ENCODE measurements at places on chromosomes 7 and 10.

- DNase-seq: no peak
Measured at GRCh38 chr7:129969881-129970446, 17.2 kb upstream of the UBE2H start.

- DNase-seq: no peak
Measured at GRCh38 chr10:132109341-132110110, 43.8 kb downstream of the JAKMIP3 start.

GRCh38 chr10:124552691-124553276, 91.2 kb downstream of the LHPP start:
- DNase-seq: no peak

GRCh38 chr7:31688372-31688771, 1.4 kb downstream of the PPP1R17 start:
- DNase-seq: no peak

DNA sequence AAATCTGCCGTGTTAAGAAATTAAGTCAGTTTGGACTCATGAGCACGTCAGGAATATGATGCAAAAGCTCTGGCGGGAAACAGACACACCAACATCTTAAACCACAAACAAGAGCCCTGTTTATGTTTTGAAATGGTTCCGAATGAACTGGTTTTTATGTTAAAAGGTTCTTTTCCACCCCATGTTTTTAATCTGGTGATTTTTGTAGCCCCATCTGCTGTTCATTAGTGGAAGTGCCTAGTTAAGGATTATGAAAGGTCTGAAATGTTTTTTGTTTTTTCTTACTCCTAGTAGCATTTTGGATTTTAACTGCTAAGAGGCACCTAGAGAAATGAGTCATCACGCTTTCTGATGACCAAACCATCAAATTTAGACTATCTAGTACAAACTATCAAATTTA, 404.1 kb upstream of the MKI67 start:
- DNase-seq: no peak

DNA sequence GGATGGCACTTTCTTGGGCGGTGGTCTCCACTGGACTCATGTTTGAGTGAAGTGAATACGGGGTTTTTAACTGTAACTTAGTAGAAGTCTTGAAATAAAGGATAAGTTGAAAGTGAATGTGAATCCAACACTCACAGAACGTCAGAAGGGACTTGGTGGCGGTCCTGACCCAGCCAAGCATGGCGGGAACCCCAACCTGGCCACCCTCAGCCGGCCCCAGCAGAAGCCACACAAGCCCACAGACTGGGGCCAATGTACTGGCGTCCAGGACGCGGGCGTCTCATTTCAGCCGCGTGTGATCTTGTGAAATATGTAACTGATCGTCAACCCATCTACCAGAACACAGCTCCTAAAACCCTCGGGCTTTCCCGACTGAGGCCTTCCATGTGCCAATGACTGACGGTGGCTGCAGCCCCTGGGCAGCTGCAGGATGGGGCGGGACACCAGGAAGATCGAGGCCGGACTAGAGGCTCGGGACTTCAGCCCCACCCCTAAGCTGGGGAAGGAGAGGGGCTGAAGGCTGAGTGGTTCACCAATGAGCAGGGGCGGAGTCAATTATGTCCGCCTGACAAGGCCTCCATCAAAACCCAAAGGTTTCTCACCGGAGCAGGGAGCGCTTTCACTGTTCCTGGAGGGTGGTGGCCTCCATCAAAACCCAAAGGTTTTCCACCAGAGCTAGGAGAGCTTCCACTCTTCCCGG, 161.5 kb downstream of the MAD1L1 start:
- DNase-seq: no peak

DNA sequence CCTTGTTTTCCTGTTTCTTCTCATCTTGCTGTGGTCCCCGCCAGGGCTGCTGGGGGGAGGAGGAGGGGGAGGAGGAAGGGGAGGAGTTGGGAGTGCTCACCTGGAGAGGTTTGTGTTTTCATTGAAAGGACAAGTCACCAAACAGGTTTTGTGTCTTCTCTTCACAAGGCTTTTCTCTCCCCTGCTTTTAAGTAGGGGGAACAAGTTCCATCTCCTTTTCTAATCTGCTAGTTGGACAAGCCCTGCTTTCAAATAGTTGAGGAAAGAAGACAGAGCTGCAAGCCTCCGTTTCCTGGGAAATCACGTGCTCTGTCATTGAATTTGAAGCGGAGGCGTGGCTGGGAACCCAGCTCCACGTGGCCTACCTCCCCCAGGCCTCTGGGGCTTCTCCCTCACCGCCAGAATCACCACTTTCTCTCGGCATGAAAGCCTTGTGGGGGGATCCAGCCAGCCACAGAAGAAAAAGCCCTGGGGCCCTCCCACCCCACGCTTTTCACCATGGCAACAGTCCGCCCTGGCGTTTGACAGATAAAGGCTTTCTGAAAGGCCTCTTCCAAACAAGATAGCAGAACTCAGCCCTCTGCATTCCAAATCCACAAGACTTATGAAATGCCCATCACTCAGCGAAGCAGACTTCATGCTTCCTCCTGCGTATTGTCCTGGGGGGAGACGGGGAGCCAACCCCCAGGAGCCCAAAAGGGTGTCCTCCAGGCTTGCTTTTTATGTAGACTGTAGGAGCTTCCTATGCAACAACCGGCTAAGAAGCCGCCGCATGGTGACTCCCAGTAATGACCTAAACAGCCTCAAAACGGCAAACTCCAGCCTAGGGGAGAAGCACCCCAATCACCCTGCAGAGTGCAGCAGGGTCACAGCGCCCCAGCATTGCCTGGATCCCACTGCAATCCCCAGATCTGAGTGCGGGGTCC, 51.7 kb downstream of the PROSER2 start:
- no peak for DNase-seq

- DNase-seq: no peak
Measured at GRCh38 chr7:112930787-112931186, 140.6 kb upstream of the TMEM168 start.

- no peak for DNase-seq
Measured at GRCh38 chr7:116231949-116232348, 21.6 kb downstream of the TES start.

GRCh38 chr7:34655384-34655783, 2.6 kb upstream of the NPSR1 start:
- DNase-seq: no peak

DNA sequence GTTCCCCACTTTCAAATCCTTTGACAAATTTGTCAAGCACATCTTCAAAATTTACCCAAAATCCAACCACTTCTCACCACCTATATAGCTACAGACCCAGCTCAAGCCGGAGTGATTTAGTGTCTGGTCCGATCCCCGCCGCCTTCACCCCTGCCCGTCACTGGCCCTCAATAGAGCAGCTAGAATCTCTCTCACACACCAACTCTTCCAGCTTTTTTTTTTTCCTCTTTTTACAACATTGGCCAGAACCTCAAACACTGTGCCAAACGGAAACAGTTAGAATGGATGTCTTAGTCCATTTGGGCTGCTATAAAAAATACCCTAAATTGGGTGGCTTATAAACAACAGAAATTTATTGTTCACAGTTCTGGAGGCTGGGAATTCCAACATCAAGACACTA, 41.1 kb upstream of the TMEM72 start:
- DNase-seq: no peak

DNA sequence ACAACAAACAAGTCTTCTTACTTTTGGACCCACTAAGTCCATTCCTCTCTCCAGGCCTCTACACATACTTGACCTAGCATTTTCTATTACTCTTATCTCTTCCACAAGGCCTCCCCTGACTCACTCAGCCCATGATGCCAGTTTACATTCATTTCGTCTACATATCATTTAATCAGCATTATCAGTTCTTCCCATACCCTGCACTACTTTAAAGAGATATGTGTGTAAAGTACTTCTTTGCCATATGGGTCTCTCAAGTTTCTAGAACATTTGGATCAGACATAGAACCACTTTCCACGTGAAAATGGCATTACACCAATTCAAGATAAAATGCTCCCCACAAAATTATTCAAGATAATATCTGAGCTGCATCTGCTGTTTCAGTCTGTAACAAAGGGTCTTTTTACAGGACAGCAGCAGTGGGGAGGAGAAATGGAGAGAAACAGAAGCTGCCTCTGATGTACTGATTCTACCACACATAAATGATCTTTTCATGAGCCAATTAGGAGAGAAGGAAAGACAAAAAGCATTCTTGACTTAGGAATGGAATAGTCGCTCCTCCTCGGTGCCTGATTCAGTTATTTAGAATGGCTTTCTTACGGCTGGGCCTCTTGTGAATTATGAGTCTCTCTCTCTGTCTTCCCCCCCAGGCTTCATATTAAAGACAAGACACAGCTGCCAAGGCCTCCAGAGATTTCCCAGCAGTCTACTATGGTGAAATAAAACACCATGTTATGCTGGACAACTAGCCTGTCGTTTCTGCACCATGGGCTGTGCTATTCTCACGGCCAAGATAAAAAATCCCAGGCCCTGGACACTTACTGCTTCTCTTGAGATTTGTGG, 46.9 kb upstream of the SEPTIN7 start:
- DNase-seq: no peak

DNA sequence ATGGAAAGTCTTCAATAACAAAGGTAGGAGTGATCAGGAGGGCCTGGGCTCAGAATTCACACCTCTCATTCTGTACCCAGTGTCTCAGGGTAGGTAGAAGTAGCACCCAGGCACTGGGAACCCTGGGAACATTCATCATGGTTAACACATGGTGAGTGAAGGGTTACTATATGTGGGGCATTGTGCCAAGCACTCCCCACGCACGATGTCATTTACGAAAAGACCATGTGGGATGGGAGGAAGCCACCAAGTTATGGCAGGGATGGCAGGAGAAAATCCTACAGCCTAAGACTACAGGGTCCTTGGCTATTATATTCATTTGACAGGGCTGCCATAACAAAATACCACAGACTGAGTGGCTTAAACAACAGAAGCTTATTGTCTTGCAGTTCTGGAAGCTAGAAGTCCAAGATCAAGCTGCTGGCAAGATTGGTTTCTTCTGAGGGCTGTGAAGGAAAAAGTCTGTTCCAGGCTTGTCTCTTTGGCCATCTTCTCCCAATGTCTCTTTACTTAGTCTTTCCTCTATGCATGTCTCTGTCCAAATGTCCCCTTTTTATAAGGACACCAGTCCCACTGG, 27.7 kb upstream of the DDIT4 start:
- no peak for DNase-seq

DNA sequence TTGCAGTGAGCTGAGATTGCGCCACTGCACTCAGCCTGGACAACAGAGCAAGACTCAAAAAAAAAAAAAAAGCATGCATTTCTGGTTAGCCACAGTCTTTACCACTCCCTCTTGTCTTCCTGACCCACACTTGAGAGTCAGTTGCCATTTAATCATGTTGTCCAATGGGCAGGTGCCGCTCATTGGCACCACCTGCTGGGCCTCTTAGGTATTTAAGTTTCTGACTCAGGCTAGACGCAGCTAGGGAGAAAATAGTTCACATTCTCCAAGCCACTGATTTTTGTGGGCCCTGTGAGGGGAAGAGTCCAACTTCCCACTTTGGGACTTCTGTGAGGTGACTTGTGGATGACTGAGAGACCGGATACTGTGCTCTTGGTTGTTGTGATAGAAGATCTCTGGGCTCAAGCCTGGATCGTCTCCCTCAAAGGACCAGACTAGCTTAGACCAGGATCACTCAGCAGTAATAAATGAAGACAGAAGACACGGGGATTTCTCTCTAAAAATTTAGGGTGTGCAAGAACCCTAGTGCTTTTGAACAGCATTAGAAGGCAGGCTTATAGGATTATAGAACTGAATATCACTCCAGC, 26.8 kb upstream of the SORCS3 start:
- DNase-seq: peak; percentile 53

DNA sequence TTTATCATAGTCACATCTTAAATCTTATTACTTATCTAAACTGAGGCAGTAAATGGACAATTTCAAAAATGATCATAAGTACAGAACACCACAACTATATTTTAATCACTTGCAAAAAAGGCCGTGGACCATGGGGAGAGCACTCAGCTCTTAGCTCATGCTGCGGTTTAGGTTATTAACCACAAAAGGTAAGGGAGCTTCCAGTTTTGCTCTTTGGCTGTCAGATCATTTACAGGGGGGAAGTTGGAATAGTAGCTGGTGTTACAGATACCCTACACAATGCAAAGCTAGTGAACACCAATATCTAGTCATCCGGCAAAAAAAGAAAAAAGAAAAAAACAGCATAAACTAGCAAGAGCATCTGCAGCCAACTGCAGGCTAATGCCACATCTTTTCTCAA, 147.0 kb downstream of the BBS9 start:
- DNase-seq: no peak

DNA sequence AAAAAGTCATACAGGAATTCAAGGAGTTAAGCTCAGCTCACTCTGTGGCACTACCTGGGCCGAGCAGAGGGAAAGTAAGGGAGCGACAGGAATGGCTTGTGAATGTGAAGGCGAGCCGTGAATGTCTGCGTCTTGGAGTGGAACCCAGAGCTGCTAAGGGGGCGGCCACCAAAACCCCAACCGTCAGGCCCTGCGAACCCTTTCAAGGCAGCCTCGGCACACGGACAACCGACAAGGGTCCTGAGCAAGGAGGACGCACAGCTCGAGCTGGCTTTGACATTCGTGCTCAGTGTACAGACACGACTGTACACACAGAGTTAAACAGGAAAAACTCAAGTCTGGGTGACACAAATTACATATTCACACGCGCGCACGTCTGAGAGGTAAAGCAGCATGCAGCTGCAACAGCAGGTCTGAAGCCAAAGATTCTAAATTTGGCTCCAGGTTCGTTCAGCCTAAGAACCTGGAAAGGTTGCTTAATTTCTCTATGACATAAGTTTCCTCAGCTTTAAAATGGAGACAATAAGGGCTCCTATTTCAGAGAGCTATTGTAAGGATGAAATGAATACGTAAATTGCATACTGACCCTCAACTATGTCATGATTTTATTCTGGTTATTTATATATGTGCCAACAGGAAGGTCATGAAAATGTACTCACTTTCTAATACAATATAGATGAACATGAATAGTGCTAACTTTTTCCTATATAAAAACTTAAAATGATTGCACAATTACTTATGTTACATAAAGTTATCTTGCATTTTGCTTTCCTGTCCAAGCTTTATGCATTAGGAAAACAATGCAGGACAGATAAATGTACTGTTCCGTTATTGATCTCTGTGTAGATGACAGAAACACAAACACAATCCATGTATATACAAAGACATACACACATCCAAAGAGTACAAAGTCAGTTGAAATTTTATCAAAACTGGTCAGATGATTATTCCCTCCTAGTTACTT, 192.9 kb downstream of the ZMYND11 start:
- no peak for DNase-seq

- DNase-seq: no peak
Measured at GRCh38 chr7:9981742-9982349, 991.8 kb upstream of the PHF14 start.

All from D341Med (cell line).